ENCODE measurements at places on chromosomes 6 and 20. TPM values are rescaled to one million over a fixed set of nuclear protein-coding genes. Genes with fewer than 3 reads are reported as not detected.

Gene GSTA3
- total RNA-seq = not detected

Gene TMEM14A
- total RNA-seq = 33.7 TPM

Gene CYP24A1
- not detected for total RNA-seq

Gene DNAH8
- total RNA-seq = 0.09 TPM

Gene ZBTB9
- 12.7 TPM for total RNA-seq

Gene NOX3
- not detected for total RNA-seq

Gene VGLL2
- not detected for total RNA-seq

Gene CLVS2
- 1.8 TPM for total RNA-seq

Gene FAM217A
- not detected for total RNA-seq

Gene MYBL2
- 28.8 TPM for total RNA-seq

Data from neural progenitor cell (in vitro differentiated cells).